ENCODE measurements at places on chromosomes 1 and 21. TPM values are rescaled to one million over a fixed set of nuclear protein-coding genes. Genes with fewer than 3 reads are reported as not detected.

GRCh38 chr21:29303288-29303687, 4.6 kb downstream of the BACH1 start:
- peak overlapping the region; percentile 100 for H3K27ac ChIP-seq
- no peak overlapping the region for H3K4me3 ChIP-seq
- no peak for DNase-seq
- no peaks in the 10 kb centered on the region for H3K27me3 ChIP-seq
- H3K36me3 ChIP-seq: no peaks in the 10 kb centered on the region

The RAD54L gene
- polyA plus RNA-seq: 5.1 TPM

GRCh38 chr1:50348449-50349241, 74.6 kb downstream of the DMRTA2 start:
- H3K36me3 ChIP-seq: no peaks in the 10 kb centered on the region
- no peaks in the 10 kb centered on the region for H3K27me3 ChIP-seq
- H3K4me1 ChIP-seq: no peaks in the 10 kb centered on the region
- peak; percentile 49 for DNase-seq
- H3K4me3 ChIP-seq: no peak overlapping the region

The GNG4 gene
- not detected for polyA plus RNA-seq

The SPRR1B gene
- 503 TPM for polyA plus RNA-seq

DNA sequence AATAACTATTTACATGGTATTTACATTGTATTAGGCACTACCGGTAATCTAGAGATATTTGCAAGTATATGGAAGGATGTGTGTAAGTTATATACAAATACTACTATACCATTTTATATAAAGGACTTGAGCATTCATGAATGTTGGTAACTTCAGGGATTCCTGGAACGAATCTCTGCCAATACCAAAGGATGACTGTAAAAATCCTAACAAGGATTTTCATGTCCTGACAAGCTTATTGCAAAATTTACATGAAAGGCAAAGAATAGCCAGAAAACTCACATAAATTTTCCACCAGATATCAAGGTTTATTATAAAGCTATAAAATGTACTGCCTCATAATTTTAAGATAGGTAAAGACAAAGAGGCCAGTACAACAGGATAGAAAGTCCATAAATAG, 325.2 kb upstream of the NRIP1 start:
- no peak overlapping the region for H3K27ac ChIP-seq
- no peaks in the 10 kb centered on the region for H3K27me3 ChIP-seq
- H3K36me3 ChIP-seq: no peaks in the 10 kb centered on the region
- H3K4me1 ChIP-seq: peaks cover 9% of the 10 kb centered on the region
- no peak for DNase-seq
- no peak overlapping the region for H3K4me3 ChIP-seq

The AVPR1B gene
- polyA plus RNA-seq: not detected

The NUP210L gene
- not detected for polyA plus RNA-seq

The TRIM58 gene
- polyA plus RNA-seq: 0.09 TPM

DNA sequence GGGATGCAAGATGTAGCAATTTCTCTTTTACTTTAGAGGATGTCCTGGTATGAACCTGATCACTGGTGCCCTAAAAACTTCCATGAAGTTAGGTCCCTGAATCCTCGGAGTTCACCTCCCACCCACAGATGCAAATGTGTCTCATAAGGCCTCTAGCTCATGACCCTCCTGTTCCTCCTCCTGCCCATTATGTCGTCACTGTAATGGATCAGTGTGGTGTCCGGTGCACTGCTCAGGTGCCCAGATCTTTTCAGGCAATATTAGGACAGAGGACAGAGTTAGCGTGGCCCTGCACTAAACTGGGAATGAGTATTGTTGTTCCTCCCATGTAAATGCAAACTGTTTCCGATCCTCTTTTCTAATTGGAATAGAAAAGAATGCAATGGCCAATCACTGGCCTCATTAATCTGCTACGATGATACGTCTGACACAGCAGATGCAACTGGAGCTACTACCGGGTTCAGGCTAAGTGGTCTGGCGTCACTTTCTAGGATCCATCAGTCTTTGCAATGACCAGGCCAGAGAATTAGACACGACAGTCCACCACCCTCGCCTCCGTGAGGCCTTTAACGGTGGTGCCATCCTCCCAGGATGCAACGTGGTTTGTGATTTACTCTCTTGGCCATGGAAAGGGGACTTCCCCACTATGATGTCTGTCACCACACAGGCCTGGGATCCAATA, 3.4 kb upstream of the COL6A2 start:
- H3K27me3 ChIP-seq: peaks cover 35% of the 10 kb centered on the region
- H3K4me1 ChIP-seq: no peaks in the 10 kb centered on the region
- DNase-seq: no peak
- H3K36me3 ChIP-seq: no peaks in the 10 kb centered on the region
- H3K27ac ChIP-seq: no peak overlapping the region

The WNT9A gene
- polyA plus RNA-seq: 1.7 TPM

The MYCL gene
- polyA plus RNA-seq: 5.1 TPM

DNA sequence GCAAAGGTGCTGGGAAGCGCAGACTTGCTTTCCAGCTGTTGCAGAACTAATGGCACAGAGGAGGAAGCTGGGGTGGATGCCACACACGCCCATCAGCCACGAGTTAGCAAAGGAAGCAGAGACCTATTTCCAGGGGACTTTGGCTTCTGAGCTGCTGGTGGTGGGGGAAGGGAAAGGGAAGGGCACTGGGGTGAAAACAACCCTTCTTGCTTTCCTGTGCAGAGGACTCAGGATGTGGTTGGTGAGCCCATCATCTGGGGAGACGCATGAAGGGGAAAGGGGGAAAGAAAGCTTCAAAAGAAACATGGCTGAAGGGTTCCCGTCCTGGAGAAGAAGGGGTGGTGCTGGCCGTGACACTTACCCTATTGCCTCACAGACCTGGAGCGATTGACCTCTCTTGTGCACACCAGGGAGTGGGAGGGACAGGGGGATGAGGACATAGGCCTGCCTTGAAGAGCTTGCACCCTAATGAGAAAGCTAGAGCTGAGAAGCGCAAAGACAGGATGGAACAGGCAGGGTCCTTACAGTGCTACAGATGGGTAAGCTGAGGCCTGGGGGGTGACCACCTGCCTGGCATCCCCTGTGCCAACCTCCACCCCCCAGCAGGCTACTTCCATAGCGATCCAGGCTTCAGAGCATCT, 140.8 kb upstream of the RAB4A start:
- H3K27me3 ChIP-seq: peaks cover 22% of the 10 kb centered on the region
- no peak for DNase-seq
- no peak overlapping the region for H3K4me3 ChIP-seq
- no peaks in the 10 kb centered on the region for H3K4me1 ChIP-seq
- H3K36me3 ChIP-seq: no peaks in the 10 kb centered on the region

DNA sequence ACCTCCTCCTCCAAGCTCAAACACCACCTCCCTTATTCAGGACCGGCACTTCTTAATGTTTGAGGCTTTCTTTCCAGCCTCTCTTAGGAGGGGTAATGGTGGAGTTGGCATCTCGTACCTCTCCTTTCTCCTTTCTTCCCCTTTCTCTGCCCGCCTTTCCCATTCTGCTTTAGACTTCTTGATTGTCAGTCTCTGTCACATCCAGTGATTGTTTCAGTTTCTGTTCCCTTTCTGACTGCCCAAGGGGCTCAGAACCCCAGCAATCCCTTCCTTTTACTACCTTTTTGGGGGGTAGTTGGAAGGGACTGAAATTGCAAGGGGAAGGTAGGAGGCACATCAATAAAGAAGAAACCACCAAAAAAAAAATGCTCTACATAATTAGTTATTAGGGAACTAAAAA, 5.6 kb downstream of the ELK4 start:
- H3K4me3 ChIP-seq: no peak overlapping the region
- DNase-seq: no peak
- H3K27me3 ChIP-seq: no peaks in the 10 kb centered on the region
- H3K27ac ChIP-seq: no peak overlapping the region

- H3K27ac ChIP-seq: no peak overlapping the region
- no peak for DNase-seq
- H3K36me3 ChIP-seq: no peaks in the 10 kb centered on the region
- H3K4me1 ChIP-seq: no peaks in the 10 kb centered on the region
- no peaks in the 10 kb centered on the region for H3K27me3 ChIP-seq
Observed at GRCh38 chr1:108063703-108064102, 98.7 kb upstream of the VAV3 start.

DNA sequence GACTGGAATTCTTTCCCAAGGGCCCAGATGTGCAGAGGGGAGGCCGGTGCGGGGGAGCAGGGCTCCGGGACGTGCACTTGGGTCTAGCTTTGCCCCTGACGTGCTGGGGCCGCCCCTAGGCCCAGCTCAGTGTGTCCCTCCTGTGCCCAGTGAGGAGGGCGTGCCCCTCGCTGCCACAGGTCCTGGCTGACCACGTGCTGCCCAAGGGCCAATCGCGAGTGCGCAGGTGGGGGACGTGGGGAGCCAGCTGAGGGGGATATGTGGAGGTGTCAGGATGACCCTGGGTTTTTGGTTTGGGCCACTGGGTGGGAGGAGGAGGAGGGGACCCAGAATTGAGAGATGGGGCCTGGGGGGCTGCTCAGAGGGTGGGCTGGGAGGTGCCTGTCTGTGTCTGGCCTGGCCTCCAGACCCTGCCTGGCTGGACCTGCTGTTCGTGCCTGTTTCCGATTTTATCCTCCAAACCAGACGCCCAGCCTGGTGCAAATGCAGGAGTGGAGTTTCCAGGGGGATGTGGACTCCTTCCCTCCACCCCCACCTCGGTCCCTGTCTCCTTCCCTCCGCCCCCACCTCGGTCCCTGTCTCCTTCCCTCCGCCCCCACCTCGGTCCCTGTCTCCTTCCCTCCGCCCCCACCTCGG, 6.1 kb upstream of the RNF223 start:
- H3K36me3 ChIP-seq: no peaks in the 10 kb centered on the region
- no peak for DNase-seq
- no peak overlapping the region for H3K27ac ChIP-seq
- H3K4me3 ChIP-seq: no peak overlapping the region

The ZBTB8A gene
- polyA plus RNA-seq: 5.3 TPM

The S100A8 gene
- 1,918 TPM for polyA plus RNA-seq

The TNN gene
- polyA plus RNA-seq: not detected

GRCh38 chr1:236681219-236681618, 5.1 kb upstream of the ACTN2 start:
- H3K27me3 ChIP-seq: peaks cover 7% of the 10 kb centered on the region
- no peak overlapping the region for H3K27ac ChIP-seq
- H3K36me3 ChIP-seq: no peaks in the 10 kb centered on the region
- no peak overlapping the region for H3K4me3 ChIP-seq

- no peaks in the 10 kb centered on the region for H3K4me1 ChIP-seq
- H3K27me3 ChIP-seq: no peaks in the 10 kb centered on the region
- H3K27ac ChIP-seq: no peak overlapping the region
- no peak for DNase-seq
Observed at GRCh38 chr21:41823906-41824305, 55.2 kb downstream of the PRDM15 start.

GRCh38 chr1:97630948-97631347, 289.9 kb downstream of the DPYD start:
- no peaks in the 10 kb centered on the region for H3K4me1 ChIP-seq
- no peak overlapping the region for H3K4me3 ChIP-seq
- H3K27ac ChIP-seq: no peak overlapping the region
- no peak for DNase-seq

DNA sequence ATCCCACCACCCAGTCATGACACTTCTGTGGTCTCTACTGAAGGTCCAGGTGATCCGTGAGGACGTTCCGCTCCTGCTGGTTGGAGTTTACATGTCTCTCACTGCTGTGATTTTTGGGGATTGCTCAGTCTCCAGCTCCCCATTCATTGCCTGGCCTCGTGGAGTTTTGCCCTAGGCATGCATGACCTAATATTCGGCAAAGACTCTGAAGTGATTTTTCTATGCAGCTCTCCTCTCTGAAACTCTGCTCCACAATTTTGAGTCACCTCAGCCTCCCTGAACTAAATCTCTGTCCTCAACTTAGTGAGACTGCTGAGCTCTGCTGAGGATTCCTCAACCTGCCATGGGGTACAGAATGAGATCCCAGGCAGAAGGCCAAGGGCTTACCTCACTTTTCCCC, 174.4 kb upstream of the FGGY start:
- H3K4me1 ChIP-seq: peaks cover 25% of the 10 kb centered on the region
- no peaks in the 10 kb centered on the region for H3K36me3 ChIP-seq
- no peak overlapping the region for H3K4me3 ChIP-seq
- no peak for DNase-seq
- no peaks in the 10 kb centered on the region for H3K27me3 ChIP-seq

The GUCA2B gene
- not detected for polyA plus RNA-seq

The OR2M4 gene
- polyA plus RNA-seq: not detected

- no peaks in the 10 kb centered on the region for H3K4me1 ChIP-seq
- no peak overlapping the region for H3K4me3 ChIP-seq
- no peak for DNase-seq
- no peaks in the 10 kb centered on the region for H3K36me3 ChIP-seq
- peaks cover 38% of the 10 kb centered on the region for H3K27me3 ChIP-seq
Observed at GRCh38 chr1:231199868-231200267, 38.0 kb downstream of the TRIM67 start.

DNA sequence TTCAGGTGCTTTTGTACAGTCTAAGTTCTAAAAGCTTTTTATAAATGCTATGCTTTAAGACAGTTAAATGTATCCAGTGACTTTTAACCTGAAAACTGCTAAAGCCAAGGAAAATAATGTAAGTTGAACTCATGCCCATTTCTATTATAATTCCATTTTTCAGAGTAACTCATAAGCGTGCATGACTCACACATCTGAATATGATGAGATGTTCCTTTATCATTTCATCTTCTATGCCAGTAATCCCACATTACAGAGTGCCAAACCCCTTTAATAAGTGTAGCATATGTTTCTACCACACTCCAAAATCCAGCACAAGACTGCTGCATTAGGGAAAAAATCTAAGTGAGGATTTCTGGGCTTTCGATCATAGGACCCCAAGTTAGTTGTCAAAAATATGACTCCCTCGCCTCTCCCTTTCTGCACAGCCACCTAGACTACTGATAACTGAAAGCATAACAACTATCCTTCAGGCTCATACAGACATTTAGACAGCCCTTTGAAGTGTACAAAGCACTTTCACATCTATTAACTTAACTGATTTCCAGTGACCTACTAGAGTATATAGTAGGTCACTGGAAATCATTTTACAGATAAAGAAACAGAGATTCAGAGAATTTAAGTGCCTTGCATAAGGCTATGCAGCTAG, 45.3 kb downstream of the JAK1 start:
- H3K36me3 ChIP-seq: no peaks in the 10 kb centered on the region
- H3K27me3 ChIP-seq: no peaks in the 10 kb centered on the region
- peaks cover 31% of the 10 kb centered on the region for H3K4me1 ChIP-seq
- DNase-seq: no peak
- H3K27ac ChIP-seq: no peak overlapping the region

DNA sequence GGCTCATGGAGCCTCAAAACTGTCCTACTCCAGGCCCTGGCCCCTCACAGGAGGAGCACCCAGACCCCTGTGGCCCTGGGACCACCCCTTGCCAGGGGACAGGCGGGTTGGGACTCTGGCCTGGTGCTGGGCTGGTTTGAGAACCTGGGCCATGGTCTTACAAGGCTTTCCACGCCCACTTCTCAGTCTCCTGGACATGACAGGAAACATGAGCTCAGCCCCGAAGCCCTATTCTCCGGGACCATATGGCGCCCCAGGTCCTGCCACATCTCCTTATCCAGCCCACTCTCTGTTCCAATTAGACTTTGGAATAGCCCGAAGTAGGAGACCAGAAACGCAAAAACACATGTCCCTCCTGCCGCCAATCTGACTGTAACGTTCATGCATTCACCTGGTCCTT, 47.9 kb downstream of the KCNAB2 start:
- H3K27me3 ChIP-seq: peaks cover 12% of the 10 kb centered on the region
- no peak for DNase-seq
- H3K4me3 ChIP-seq: no peak overlapping the region
- H3K27ac ChIP-seq: no peak overlapping the region
- H3K36me3 ChIP-seq: no peaks in the 10 kb centered on the region

All from keratinocyte (primary cell).